ENCODE measurements at places on chromosomes 16 and 17. TPM values are rescaled to one million over a fixed set of nuclear protein-coding genes. Genes with fewer than 3 reads are reported as not detected.

The KRTAP2-3 gene
- total RNA-seq: not detected

The CCL4L2 gene
- 6.1 TPM for total RNA-seq

The GINS3 gene
- total RNA-seq: 2.9 TPM

The DDX52 gene
- total RNA-seq: 15.8 TPM

The ARL5C gene
- total RNA-seq: not detected

The B9D1 gene
- total RNA-seq: 29.2 TPM

The KIF2B gene
- total RNA-seq: not detected

The CCL14 gene
- total RNA-seq: 12.4 TPM

The TMEM220 gene
- total RNA-seq: 9.5 TPM

The GP2 gene
- total RNA-seq: 1.3 TPM

The HBA1 gene
- 15.2 TPM for total RNA-seq

The SPATA22 gene
- 0.98 TPM for total RNA-seq
